Effector memory CD4-positive, alpha-beta T cell (primary cell): ENCODE measurements at places on chromosomes 11 and 22.

DNA sequence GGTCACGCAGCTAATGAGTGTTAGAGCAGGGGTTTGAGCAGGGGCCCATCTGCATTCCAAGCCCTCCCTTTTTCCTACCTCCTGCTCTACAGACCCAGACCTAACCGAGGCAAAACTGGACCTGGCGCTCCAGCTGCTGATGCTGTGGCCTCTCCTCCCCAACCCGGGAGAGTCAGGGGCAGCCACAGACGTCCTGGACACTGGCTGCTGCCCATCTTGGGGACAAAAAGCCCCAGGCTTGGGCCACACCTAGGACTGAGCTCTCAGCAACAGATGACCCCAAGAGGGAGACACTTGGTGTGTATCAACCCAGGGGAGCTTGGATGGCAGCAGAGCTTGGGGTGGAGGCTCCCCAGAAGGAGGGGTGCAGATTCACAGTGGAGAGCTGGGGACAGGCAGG lies 172.6 kb downstream of the ST3GAL4 start:
- no peak for DNase-seq
- H3K27me3 ChIP-seq: no peaks in the 10 kb centered on the region
- no peaks in the 10 kb centered on the region for H3K36me3 ChIP-seq
- H3K4me1 ChIP-seq: no peaks in the 10 kb centered on the region
- no peak overlapping the region for H3K27ac ChIP-seq
- no peak overlapping the region for H3K4me3 ChIP-seq

- H3K27ac ChIP-seq: no peak overlapping the region
- no peaks in the 10 kb centered on the region for H3K27me3 ChIP-seq
- no peaks in the 10 kb centered on the region for H3K4me1 ChIP-seq
- no peak overlapping the region for H3K4me3 ChIP-seq
Observed at GRCh38 chr11:1224491-1225385, 1.9 kb downstream of the MUC5B start.

DNA sequence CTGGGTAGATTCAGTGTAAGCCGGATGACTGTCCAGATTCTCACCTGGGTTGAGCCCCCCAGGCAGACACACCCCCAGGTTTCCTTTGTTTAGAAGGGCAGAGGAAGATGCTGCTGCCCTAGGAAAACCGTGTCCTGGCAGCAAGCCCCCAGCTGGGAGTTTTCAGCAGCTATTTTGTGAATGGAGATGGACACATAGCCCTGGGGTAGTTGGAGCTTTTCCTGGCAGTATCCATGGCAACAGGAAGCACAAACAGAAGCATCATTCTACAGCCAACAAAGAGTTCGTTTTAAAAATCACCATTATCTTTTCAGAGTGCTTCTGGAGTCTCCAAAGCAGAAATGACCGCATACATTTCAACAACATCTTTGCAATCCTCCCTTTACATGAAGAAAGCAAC lies 245.5 kb downstream of the BRD1 start:
- no peak overlapping the region for H3K4me3 ChIP-seq
- H3K36me3 ChIP-seq: no peaks in the 10 kb centered on the region
- no peak for DNase-seq
- no peaks in the 10 kb centered on the region for H3K27me3 ChIP-seq
- no peaks in the 10 kb centered on the region for H3K4me1 ChIP-seq
- no peak overlapping the region for H3K27ac ChIP-seq

GRCh38 chr22:17562906-17563870 lies at the start of gene SLC25A18:
Gene SLC25A18 (plus strand): TSS chr22:17563498. CDS start chr22:17579945, 16,447 bp downstream.
- no peak for DNase-seq
- H3K4me3 ChIP-seq: no peak within 1 kb of the TSS
- no peaks in the 10 kb centered on the region for H3K36me3 ChIP-seq

GRCh38 chr22:33350491-33350890 lies 292.3 kb upstream of the SYN3 start:
- no peaks in the 10 kb centered on the region for H3K27me3 ChIP-seq
- H3K4me1 ChIP-seq: no peaks in the 10 kb centered on the region
- DNase-seq: no peak
- H3K4me3 ChIP-seq: no peak overlapping the region

- no peaks in the 10 kb centered on the region for H3K4me1 ChIP-seq
- H3K36me3 ChIP-seq: no peaks in the 10 kb centered on the region
- H3K27ac ChIP-seq: no peak overlapping the region
- DNase-seq: no peak
- H3K27me3 ChIP-seq: no peaks in the 10 kb centered on the region
- H3K4me3 ChIP-seq: no peak overlapping the region
Observed at GRCh38 chr22:39710380-39711150, 140.0 kb downstream of the CACNA1I start.

- peaks cover 3% of the 10 kb centered on the region for H3K4me1 ChIP-seq
- no peak overlapping the region for H3K4me3 ChIP-seq
- H3K27ac ChIP-seq: no peak overlapping the region
- DNase-seq: no peak
Observed at GRCh38 chr11:3022982-3023381, 30.9 kb upstream of the NAP1L4 start.

- H3K27me3 ChIP-seq: no peaks in the 10 kb centered on the region
- no peaks in the 10 kb centered on the region for H3K4me1 ChIP-seq
- no peak overlapping the region for H3K27ac ChIP-seq
Observed at GRCh38 chr11:36485298-36486002, 24.6 kb downstream of the TRAF6 start.

- H3K27ac ChIP-seq: no peak overlapping the region
- no peaks in the 10 kb centered on the region for H3K36me3 ChIP-seq
- no peak overlapping the region for H3K4me3 ChIP-seq
- no peaks in the 10 kb centered on the region for H3K4me1 ChIP-seq
- no peak for DNase-seq
- H3K27me3 ChIP-seq: no peaks in the 10 kb centered on the region
Observed at GRCh38 chr11:82682003-82682751, 51.5 kb downstream of the FAM181B start.

- no peak overlapping the region for H3K27ac ChIP-seq
- H3K4me3 ChIP-seq: no peak overlapping the region
- DNase-seq: no peak
Observed at GRCh38 chr11:42066113-42066512, 606.7 kb upstream of the LRRC4C start.

- H3K4me3 ChIP-seq: no peak overlapping the region
- H3K27ac ChIP-seq: no peak overlapping the region
Observed at GRCh38 chr11:111714522-111714921, 51.7 kb downstream of the PPP2R1B start.

DNA sequence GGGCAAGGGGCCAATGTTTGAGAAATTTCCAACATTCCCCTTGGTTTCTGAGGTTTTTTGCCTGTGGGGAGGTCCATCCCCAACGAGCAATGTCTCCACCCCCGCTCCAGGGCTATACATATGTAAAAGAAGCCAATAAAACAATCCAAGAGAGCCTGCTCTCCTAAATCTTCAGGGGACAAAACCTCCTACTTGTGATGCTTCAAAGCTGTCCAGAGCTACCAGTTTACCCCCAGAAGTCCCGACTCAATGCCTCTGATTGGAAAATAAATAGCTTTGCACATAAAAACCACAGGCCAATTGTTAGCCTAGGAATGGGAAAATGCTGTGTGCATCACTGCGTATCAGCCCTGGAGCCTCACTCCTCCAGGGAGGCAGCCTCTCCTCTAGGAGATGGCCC lies 66.0 kb upstream of the PAX6 start:
- H3K4me1 ChIP-seq: no peaks in the 10 kb centered on the region
- H3K27ac ChIP-seq: no peak overlapping the region
- no peaks in the 10 kb centered on the region for H3K36me3 ChIP-seq

- DNase-seq: no peak
- no peaks in the 10 kb centered on the region for H3K36me3 ChIP-seq
- H3K27ac ChIP-seq: no peak overlapping the region
Observed at GRCh38 chr11:47106798-47107411, 69.8 kb downstream of the ARFGAP2 start.

DNA sequence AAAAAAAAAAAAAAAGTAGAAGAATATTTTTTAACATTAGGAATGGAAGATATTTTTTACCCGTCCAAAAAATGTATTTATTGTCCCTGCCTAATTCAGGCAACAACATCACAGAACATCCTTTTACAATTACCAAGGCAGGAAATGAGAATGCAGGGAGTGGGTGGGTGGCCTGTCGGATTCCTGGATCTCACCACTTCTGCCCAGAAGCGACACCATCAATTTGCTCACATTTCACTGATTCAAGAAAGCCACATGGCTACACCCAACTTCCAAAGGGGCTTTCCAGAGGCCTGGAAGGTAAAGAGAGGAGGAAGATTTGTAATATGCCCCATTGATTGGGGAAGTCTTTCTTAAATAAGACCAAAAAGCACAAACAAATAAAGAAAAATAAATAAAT lies 93.8 kb upstream of the CLPB start:
- no peak for DNase-seq
- no peaks in the 10 kb centered on the region for H3K36me3 ChIP-seq
- H3K4me3 ChIP-seq: no peak overlapping the region
- no peaks in the 10 kb centered on the region for H3K4me1 ChIP-seq
- H3K27ac ChIP-seq: no peak overlapping the region

- no peak overlapping the region for H3K27ac ChIP-seq
- H3K4me1 ChIP-seq: no peaks in the 10 kb centered on the region
- no peak for DNase-seq
- no peaks in the 10 kb centered on the region for H3K27me3 ChIP-seq
Observed at GRCh38 chr11:85123752-85124231, 503.4 kb downstream of the DLG2 start.

GRCh38 chr11:18188796-18189195 lies 16.2 kb downstream of the MRGPRX4 start:
- H3K27ac ChIP-seq: no peak overlapping the region
- H3K4me3 ChIP-seq: no peak overlapping the region
- H3K27me3 ChIP-seq: no peaks in the 10 kb centered on the region
- H3K36me3 ChIP-seq: no peaks in the 10 kb centered on the region
- H3K4me1 ChIP-seq: no peaks in the 10 kb centered on the region

GRCh38 chr11:11407065-11407762 lies 54.2 kb upstream of the CSNK2A3 start:
- H3K27me3 ChIP-seq: no peaks in the 10 kb centered on the region
- DNase-seq: no peak
- no peak overlapping the region for H3K27ac ChIP-seq
- no peaks in the 10 kb centered on the region for H3K36me3 ChIP-seq
- no peak overlapping the region for H3K4me3 ChIP-seq

GRCh38 chr11:94201004-94201465 lies 72.4 kb downstream of the PANX1 start:
- no peaks in the 10 kb centered on the region for H3K4me1 ChIP-seq
- H3K4me3 ChIP-seq: no peak overlapping the region
- DNase-seq: no peak
- H3K27ac ChIP-seq: no peak overlapping the region

GRCh38 chr11:83533166-83533565 lies 247.0 kb upstream of the CCDC90B start:
- no peaks in the 10 kb centered on the region for H3K27me3 ChIP-seq
- no peaks in the 10 kb centered on the region for H3K36me3 ChIP-seq
- no peak overlapping the region for H3K27ac ChIP-seq
- no peak for DNase-seq
- no peaks in the 10 kb centered on the region for H3K4me1 ChIP-seq

- no peaks in the 10 kb centered on the region for H3K27me3 ChIP-seq
- no peaks in the 10 kb centered on the region for H3K36me3 ChIP-seq
- DNase-seq: peak; percentile 43
- H3K4me3 ChIP-seq: peak overlapping the region; percentile 0
Observed at GRCh38 chr11:3905080-3905953, 49.9 kb downstream of the STIM1 start.

DNA sequence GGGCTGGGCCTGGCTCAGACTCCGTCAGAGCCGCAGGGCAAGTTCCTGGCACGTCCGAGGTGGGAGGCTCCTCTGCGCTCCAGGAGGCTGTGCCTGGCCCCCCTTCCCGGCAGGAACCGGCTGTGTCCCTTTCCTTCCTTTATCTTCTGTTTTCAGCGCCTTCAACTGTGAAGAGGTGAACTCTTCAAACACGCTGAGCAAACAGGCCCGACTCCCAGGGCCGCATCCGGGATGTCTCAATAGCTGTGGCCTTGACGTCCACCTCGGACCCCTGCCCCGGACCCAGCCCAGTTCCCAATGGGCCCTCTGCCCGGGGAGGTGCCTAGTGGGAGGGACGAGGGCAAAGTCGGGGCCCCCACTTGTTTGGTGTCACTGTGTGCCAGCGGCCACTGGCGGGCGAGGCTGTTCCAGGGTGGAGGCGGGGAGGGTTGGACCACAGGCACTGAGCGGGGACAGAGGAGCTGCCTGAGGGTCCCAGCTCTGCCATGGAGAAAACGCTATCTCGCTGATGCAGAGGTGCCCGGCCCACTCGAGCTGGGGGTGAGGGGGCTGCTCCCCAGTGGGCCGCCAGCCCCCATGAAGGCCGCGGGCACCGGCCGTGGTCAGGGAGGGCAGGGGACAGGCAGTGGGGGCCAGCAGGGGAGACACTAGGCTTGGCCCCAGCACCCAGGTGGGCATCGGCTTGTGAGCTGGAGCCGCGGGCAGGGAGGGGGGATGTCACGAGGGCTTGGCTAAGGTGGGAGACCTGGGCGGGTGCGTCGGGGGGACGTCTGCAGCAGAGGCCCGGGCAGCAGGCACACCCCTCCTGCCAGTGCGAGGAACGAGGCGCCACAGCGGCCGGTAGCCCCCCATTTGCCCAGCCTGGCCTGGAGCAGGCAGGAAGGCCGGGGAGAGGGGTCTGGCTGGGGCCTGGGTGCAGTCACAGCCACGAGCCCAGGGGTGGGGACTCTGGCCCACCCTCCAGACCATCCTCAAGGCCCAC lies 2.7 kb upstream of the MUC5B start:
- no peaks in the 10 kb centered on the region for H3K36me3 ChIP-seq
- DNase-seq: no peak
- H3K4me3 ChIP-seq: no peak overlapping the region

DNA sequence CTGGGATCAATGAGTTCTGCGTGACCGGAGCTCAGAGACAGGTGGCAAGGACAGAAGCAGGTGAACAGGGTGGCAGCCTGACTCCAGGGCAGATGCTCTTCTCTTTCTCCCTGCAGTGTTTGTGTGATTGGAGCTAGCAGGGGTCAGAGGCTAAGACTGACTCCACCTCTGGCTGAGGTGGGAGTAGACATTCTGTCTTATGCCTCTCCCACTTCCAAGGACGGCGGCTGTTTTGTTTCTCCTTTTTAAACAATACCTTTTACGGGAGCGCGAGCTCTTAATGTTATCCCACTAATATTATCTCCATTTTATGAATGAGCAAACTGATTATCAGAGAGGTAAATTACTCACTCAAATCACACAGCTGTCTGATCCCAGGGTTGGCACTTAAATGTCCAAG lies 323.7 kb downstream of the MIAT start:
- no peak overlapping the region for H3K27ac ChIP-seq
- H3K4me1 ChIP-seq: no peaks in the 10 kb centered on the region
- no peak for DNase-seq
- no peaks in the 10 kb centered on the region for H3K27me3 ChIP-seq
- no peaks in the 10 kb centered on the region for H3K36me3 ChIP-seq

DNA sequence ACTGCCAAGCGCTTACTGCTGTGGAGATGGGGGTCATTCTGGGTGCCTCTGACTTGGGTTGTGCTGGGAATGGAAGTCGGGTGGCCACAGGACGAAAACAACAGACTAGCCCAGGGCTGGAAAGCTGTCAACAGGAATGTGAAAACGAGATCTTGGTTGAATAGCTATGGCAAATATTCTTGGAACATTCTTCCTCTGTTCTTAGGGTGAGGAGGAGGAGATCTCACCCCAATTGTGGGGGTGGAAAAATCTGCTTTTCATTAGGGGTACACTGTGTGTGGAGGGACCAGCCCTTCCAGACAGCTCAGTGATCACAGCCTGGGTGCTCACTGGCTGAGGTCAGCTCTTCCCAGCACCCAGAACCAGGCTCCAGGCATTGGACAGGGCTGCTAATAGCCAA lies 52.0 kb upstream of the PRSS23 start:
- H3K27me3 ChIP-seq: no peaks in the 10 kb centered on the region
- DNase-seq: no peak
- no peak overlapping the region for H3K4me3 ChIP-seq
- no peaks in the 10 kb centered on the region for H3K36me3 ChIP-seq
- no peak overlapping the region for H3K27ac ChIP-seq
